Effector memory CD8-positive, alpha-beta T cell (primary cell): ENCODE measurements at places on chromosomes 12 and 14.
A peak's percentile ranks its signal among the peaks of the same experiment; 100 is the strongest.

GRCh38 chr12:31034372-31034771 is 39.3 kb upstream of the DDX11 start:
- DNase-seq = no peak

GRCh38 chr14:31961896-31962295 is 115.2 kb upstream of the ARHGAP5 start:
- DNase-seq = no peak

DNA sequence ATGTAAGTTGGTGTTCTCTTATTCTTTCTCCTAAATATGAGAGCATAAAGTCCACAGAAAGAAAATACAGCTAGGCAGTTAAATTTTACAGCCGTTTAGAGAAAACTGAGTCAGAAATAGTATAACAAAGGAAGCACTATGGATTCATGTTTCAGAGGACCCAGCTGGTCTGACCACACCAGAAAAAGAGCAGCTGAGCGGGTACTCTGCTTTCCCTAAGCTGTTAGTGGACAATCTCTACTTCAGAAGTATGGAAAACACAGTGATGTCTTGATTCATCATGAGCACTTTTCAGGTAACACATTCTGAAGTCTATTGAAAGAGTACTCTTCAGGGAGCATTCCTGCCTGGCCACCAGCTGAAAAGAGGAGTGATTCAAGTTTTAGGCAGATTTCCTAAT is 12.4 kb downstream of the PPM1H start:
- DNase-seq = no peak

DNA sequence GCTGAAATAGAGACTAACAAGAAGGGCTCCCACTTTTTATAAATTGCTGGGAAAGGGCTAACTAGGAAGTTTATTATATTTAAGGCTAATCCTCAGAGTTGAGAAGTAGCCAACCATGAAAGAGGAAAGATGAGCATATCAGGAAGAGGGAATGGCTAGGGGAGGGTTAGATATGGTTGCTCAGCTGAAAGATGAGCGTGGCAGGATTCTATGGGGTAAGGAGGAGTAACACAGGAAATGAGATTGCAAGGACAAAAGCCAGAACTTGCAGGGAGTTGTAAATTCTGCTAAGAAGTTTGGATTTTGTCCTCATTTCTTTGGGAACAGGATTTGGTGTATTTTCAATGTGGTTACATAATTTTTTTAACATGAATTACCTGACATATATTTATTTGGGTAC is 127.4 kb upstream of the ATP2B1 start:
- DNase-seq = no peak

GRCh38 chr12:12323591-12323990 is 26.5 kb downstream of the MANSC1 start:
- no peak for DNase-seq

GRCh38 chr12:78157199-78157598 is 326.5 kb downstream of the NAV3 start:
- DNase-seq = no peak

DNA sequence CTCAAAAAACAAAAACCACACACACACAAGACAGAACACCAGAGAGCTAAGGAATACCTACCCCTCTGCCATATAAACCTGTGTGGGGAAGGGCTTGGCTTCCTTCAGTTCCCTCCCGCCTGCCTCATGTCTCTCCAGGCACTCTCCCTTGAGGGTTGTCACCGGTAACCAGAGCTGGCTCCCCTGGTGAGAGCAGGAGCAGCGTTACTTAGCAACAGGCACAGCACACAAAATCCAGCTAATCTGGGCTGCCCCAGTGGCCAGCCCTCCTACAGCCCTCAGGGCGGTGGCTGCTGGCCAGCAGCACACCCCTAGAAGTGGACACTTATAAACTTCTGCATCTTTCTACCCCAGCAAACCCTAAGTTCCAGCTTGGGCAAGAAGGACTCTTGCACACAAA is 21.6 kb upstream of the NR4A1 start:
- DNase-seq = no peak

DNA sequence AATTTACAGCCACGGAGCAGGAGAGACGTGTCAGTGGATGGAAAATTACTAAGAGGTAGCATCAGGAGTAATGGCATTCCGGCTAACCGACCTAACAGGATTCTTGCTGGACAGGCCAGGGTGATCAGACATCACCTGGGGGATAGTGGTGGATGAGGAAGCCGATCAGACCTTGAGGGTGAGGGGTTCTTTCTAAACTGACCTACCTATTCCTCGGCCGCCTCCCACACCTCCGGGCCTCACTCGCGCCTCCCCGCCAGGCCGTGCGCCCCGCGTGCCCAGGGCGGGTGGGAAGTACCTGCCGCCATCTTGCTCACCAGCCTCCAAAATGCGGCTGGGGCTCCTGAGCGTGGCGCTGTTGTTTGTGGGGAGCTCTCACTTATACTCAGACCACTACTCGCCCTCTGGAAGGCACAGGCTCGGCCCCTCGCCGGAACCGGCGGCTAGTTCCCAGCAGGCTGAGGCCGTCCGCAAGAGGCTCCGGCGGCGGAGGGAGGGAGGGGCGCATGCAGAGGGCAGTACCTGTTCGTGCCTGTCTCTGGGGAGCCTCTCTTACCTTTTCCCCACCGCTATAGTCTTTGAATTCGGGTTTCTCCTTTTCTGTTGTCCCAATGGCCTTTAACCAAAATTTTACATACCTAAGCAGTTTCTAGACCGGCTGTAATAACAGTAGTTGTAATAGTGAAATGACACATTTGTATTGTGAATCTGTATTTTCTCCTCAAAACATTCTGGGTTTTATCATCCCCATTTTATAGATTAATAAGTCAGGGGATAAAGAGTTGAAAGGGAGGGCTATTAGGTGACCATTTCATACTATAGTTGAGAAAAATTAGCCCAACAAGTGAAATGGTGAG is at the start of gene TMPRSS12:
Gene TMPRSS12 (plus strand): TSS at position 290 of the 857 bp plus-strand sequence. CDS start 39 bp downstream, at position 329.
- DNase-seq = no peak

DNA sequence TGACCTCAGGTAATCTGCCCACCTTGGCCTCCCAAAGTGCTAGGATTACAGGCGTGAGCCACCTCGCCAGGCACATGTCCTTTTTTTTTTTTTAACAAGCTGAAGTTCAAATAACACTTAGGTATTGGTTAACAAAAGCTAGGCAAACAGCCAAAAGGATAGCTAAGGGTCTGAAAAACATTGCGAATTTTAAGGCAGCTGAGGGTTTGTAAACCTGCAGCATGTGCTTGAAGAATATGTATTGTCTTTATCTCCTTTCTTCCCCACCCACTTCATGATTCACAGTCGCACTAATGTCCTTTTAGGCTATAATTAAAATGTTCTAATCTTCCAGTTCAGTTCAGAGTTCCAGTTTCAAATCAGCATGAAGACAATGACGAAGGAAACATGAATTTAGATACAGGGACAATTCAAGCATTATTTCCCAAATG is 30.1 kb upstream of the CERS5 start:
- no peak for DNase-seq

DNA sequence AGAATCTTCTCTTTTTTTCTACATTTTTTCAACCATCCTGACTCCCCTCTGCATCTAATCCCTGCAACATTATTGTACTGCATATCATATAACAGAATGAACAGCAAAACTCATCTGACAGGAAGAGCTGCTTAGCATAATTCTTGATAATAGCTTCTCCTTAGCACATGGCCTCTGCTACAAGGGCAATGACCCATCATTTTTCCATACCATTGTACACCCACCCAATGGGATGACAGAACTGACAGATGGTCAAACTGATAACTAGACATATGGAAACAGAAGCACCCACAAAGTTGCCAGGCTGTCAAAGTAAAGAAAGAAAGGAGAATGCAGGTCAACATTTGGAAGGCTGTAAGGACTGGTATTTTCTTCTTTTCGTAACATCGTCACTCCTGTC is 390.4 kb upstream of the USP15 start:
- DNase-seq = no peak

DNA sequence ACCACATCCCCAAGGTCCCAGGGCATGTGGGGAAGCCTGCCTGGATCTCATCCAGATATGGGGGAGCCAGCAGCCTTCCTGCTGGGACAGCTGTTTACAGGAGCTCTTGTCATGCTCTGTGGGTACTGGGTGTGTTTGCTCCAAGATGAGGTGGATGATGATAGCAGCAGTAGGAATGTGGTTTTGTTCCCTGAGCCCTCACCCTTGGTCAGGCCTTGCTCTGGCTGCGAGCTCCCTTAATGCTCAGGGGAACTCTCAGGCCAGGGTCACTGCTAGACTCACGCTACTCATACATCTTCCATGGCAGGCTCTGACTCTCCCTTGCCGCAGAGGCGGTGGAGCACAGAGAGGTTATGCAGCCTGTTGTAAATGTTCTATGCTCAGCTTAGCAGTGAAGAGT is 990.3 kb downstream of the AACS start:
- no peak for DNase-seq

DNA sequence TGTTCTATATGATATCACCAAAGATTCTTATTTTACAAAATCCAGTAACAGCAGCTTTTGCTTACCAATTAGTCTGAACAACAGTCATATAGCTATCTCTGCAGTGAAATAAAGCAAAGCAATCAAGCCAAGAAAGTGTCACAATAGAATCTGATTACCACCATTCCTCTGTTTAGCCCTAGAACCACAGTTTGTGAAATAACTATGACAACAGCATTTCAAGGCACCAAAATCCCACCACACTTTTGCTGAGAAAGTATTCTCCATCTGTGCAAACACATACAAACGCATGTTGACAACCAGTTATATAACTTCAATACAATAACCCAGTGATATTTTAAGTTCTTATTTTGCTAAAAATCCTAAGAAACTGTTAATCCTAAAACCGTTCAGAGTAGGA is 7.4 kb downstream of the PPP1R13B start:
- no peak for DNase-seq

GRCh38 chr14:65370801-65371248 is 41.7 kb upstream of the FUT8 start:
- DNase-seq = no peak

DNA sequence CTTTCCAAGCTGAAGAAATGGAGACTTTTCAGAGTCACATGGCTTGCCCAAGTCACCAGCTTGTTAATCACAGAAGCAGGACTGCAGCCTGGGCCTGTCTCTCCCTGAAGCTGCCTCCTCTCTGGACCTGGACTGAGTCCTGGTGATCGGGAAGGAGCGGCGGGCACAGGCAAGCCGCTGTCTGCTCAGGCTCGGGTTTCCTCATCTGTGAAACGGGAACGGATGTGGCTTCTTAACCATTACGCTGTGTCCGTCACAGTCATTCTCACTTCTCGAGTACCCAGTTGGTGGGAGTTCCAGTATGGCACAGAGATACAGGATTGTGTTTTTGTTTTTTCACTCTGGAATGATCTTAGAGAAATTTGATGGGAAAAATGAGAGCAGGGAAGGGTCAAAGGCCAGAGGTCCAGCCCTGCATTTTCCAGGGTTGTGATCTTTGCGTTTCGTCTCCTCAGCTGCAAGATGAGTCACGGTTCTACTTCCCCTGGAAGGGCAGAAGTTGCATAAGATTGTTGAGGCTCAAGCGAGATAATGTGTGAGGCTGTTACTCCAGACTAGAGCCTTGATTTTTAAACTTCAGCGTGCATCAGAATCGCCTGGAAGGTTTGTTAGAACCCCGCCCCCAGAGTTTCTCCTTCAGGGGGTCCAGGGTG is 7.6 kb upstream of the LRTM2 start:
- DNase-seq = no peak

- no peak for DNase-seq
These were observed 19.9 kb downstream of the RPS6KL1 start for GRCh38 chr14:74902941-74903705.

DNA sequence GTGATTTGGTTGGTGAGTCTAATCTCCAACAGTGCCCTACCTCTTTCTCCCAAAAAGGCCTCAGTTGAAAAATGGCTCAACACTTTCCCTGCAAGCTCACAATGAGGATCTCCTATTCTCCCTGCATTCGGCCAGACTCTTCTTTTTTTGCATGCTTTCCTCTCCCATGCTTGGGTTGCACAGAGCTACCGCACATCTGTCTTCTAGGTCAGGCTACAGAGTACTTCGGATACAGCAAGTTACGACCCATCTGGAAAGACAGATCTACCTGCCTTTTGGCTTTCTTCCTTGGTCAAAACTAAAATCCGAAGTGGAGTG is 305 bp upstream of the SLC16A7 start:
- DNase-seq = no peak

DNA sequence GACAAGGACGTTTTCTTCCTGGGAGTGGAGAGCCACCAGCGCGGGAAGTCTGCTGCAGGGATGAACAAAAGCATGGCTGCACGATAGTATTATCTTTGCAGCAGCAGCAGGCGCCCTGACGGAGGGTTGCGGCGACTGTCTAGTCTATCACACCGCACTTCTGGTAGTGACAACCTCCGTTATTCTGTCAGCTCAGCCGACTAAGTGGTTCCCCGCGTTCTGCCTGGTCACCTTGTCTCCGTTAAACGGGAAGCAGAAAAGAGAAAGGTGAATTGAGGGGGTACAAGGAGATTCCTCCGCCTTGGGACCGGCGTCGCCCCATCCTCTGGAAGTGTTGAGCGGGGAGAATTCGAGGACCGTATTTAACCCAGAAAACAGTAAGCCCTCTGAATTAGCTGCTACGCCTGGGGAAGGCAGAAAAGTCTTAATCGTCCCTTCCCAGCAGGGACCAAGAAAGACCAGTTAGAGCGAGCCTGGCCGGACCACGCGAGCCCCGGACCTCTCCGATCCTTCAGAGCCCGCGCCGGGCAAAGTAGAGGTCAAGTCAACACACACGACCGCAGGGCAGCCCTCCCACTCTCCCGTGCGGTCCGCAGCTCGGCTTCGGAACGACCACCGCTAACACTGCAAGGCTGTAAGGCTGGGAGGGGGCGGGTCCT is 536 bp upstream of the DAAM1 start:
- peak; percentile 46 for DNase-seq
